ENCODE measurements at places on chromosomes 4 and X.

DNA sequence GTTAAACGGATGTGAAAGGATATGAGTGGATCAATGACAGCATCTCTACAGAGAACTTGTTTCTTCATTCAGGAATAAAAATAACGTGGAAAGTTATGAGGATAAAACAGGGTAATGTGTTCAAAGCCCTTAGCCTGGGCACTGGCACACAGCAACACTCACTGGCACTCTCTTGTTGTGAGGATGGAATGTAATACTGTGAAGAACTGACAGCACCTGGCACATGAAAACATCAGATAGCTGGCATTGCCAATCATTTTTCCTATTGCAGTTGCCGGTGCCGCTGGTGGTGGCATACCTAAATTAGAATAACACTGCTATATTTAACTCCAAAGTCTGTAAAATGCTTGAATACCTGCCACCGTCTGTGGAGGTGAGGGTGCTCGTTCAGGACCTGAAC is 1061.2 kb downstream of the DMD start:
- no peak overlapping the region for H3K4me3 ChIP-seq
- peaks cover 6% of the 10 kb centered on the region for H3K4me1 ChIP-seq
- DNase-seq = no peak
- H3K27me3 ChIP-seq = no peaks in the 10 kb centered on the region

- no peak overlapping the region for H3K4me3 ChIP-seq
- no peaks in the 10 kb centered on the region for H3K27me3 ChIP-seq
- peaks cover 16% of the 10 kb centered on the region for H3K36me3 ChIP-seq
- peaks cover 26% of the 10 kb centered on the region for H3K4me1 ChIP-seq
- no peak overlapping the region for H3K27ac ChIP-seq
- no peak for DNase-seq
Measured at GRCh38 chr4:24856586-24856985, 56.3 kb downstream of the CCDC149 start.

DNA sequence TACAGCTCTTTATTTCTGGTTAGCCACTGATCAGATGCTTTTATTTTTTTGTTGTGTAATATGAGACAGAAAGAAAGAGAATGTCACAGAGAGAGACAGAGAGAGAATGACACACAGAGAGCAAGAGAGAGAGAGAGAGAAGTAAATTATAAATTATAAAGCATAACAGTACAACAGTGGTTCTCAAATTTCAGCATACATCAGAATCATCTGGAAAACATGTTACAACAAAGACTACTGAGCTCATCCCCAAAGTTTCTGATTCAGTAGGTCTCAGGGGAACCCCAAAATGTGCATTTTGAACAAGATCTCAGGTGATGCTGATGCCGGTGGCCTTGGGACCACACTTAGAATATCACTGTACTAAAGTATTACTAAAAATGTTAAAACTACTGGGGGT is 245.8 kb upstream of the DIAPH2 start:
- H3K4me3 ChIP-seq = no peak overlapping the region
- no peak for DNase-seq
- H3K27me3 ChIP-seq = no peaks in the 10 kb centered on the region
- H3K4me1 ChIP-seq = peaks cover 21% of the 10 kb centered on the region

- DNase-seq = no peak
- no peaks in the 10 kb centered on the region for H3K36me3 ChIP-seq
- H3K4me3 ChIP-seq = no peak overlapping the region
- H3K4me1 ChIP-seq = no peaks in the 10 kb centered on the region
- H3K27ac ChIP-seq = no peak overlapping the region
Measured at GRCh38 chr4:114226968-114227760, 247.7 kb upstream of the ARSJ start.

DNA sequence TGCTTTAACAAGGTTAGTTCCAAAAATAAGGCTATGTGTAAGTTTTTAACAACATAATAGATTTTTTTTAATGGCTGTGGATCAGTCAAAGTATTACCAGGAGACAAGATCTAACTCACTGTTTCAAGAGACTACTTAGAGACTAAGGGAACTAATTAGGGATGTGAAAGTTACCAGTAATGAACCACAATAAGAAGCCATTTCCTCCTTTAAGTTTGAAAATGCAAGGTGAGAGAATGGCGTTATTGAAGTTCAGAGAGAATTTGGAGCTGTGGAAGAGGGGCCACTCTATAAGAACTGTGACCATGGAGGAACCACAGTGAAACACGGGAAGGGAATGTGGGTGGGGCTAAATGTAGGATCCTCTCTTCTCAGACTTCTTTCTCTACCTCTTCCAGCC is 624.2 kb downstream of the GLUD2 start:
- no peaks in the 10 kb centered on the region for H3K36me3 ChIP-seq
- no peaks in the 10 kb centered on the region for H3K27me3 ChIP-seq
- no peaks in the 10 kb centered on the region for H3K4me1 ChIP-seq

- no peaks in the 10 kb centered on the region for H3K27me3 ChIP-seq
- H3K36me3 ChIP-seq = peaks cover 6% of the 10 kb centered on the region
- H3K27ac ChIP-seq = no peak overlapping the region
- no peak for DNase-seq
- H3K4me1 ChIP-seq = no peaks in the 10 kb centered on the region
Measured at GRCh38 chr4:126742048-126742447, 890.7 kb upstream of the INTU start.

GRCh38 chr4:18930487-18930886 is 908.9 kb upstream of the LCORL start:
- peak overlapping the region; percentile 50 for H3K27ac ChIP-seq
- H3K4me3 ChIP-seq = no peak overlapping the region
- no peak for DNase-seq
- H3K4me1 ChIP-seq = peaks cover 6% of the 10 kb centered on the region
- no peaks in the 10 kb centered on the region for H3K27me3 ChIP-seq

DNA sequence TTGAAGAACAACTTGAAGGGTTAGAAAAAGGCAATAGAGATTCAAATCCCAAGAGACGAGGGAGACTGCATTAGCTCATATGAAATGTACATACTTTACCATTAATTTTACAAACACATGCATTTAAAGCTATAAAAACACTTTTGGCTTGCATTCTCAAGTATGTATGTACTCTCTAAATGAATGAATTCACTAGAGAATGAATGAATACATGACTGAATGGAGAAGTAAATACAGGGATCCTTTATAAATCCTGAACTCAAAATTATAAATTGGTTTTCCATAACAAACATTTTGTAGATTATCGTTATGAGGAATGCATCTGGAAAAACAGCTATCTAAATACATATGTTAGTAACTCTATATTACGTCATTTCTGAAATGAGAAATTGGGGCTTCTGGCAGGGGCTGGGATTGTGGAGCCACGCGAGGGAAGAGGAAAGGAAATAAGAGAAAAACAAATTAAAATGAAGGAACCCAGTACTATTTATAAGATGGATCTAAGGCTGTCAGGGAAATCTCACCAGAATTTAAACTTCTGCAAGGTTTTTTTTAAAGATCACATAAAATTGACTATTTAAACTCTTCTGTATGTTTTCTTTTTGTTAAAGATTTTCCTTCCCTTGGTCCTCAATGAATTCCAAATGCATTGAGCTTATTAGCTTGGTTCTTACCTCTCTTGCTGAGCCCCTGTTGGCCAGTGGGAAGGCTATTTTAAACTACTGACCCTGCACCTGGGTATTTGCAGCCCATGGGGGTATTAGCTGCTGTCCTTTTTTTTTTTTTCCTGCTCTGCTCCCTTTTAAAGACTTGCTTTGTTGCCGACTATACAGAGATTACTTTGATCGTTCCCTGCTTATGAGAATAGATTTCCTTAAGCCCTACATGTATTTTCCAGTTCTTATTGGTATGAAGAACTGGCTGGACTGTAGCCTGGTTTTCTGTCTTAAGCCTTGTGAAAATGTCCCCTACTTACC is 207.8 kb downstream of the ADGRL3 start:
- peak overlapping the region; percentile 1 for H3K27ac ChIP-seq
- no peaks in the 10 kb centered on the region for H3K27me3 ChIP-seq
- peaks cover 18% of the 10 kb centered on the region for H3K4me1 ChIP-seq
- no peaks in the 10 kb centered on the region for H3K36me3 ChIP-seq

- peaks cover 16% of the 10 kb centered on the region for H3K4me1 ChIP-seq
- no peak for DNase-seq
- H3K4me3 ChIP-seq = no peak overlapping the region
- H3K27ac ChIP-seq = no peak overlapping the region
Measured at GRCh38 chrX:132953354-132953753, 5.1 kb downstream of the HS6ST2 start.

DNA sequence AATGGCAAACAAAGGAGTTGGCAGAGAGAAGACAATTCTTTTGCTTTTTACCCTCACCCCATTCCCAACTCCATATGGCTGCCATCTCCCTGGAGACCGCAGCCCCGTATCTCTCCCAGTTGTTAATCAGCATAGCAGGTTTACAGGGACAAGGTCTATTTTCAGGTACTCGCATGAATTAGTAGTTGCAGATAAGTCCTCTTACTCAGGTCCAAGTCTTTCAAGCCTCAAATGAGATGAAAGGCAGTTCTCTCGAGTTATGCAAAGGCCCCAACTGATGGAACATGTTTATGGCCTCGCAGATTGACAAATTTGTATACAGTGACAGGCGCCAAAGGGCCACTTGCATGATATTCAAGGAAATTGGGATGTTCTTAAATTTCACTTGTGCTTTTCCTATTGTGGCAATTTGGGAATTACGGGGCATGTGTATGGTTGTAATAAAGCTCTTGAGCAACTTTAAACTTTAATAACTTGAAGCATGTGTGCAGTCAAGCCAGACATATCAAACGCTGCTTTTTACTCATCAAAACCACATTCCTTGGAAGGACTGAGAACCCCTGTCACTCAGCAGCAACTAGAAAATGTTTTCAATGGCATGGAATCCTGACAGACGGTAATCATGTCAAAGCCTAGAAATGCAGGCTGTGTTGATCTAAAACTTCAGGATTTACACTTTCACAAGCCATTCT is 45.1 kb downstream of the KDR start:
- peaks cover 22% of the 10 kb centered on the region for H3K27me3 ChIP-seq
- no peak overlapping the region for H3K4me3 ChIP-seq
- H3K27ac ChIP-seq = no peak overlapping the region
- no peaks in the 10 kb centered on the region for H3K36me3 ChIP-seq
- peaks cover 19% of the 10 kb centered on the region for H3K4me1 ChIP-seq
- DNase-seq = no peak

GRCh38 chrX:70434352-70434866 is 10.2 kb upstream of the DLG3 start:
- peaks cover 16% of the 10 kb centered on the region for H3K27me3 ChIP-seq
- peak; percentile 60 for DNase-seq
- peak overlapping the region; percentile 89 for H3K27ac ChIP-seq
- peaks cover 8% of the 10 kb centered on the region for H3K4me1 ChIP-seq
- H3K4me3 ChIP-seq = peak overlapping the region; percentile 96

GRCh38 chr4:147801820-147802219 is 69.9 kb downstream of the ARHGAP10 start:
- peaks cover 6% of the 10 kb centered on the region for H3K27me3 ChIP-seq
- DNase-seq = no peak
- H3K4me3 ChIP-seq = no peak overlapping the region
- H3K36me3 ChIP-seq = no peaks in the 10 kb centered on the region
- H3K4me1 ChIP-seq = peaks cover 14% of the 10 kb centered on the region

GRCh38 chr4:183353557-183353956 is 31.3 kb upstream of the CLDN24 start:
- no peak overlapping the region for H3K27ac ChIP-seq
- H3K4me1 ChIP-seq = peaks cover 34% of the 10 kb centered on the region
- H3K4me3 ChIP-seq = no peak overlapping the region
- H3K36me3 ChIP-seq = no peaks in the 10 kb centered on the region
- DNase-seq = no peak

DNA sequence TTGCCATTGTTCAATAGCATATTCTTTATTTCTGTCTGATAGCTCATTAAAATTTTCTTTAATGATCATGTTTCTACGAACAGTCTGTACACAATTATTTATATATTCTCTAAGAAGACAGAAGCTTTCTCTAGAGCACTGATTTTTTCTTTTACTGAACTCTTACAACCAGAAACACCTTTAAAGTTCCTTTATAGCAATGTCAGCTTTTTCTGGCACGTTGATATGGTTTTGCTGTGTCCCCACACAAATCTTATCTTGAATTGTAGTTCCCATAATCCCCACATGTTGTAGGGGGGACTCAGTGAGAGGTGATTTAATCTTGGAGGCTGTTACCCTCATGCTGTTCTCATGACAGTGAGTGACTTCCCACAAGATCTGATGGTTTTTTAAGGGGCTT is 299.4 kb downstream of the PPARGC1A start:
- peaks cover 5% of the 10 kb centered on the region for H3K36me3 ChIP-seq
- no peaks in the 10 kb centered on the region for H3K27me3 ChIP-seq
- H3K4me3 ChIP-seq = no peak overlapping the region
- no peaks in the 10 kb centered on the region for H3K4me1 ChIP-seq
- DNase-seq = no peak

DNA sequence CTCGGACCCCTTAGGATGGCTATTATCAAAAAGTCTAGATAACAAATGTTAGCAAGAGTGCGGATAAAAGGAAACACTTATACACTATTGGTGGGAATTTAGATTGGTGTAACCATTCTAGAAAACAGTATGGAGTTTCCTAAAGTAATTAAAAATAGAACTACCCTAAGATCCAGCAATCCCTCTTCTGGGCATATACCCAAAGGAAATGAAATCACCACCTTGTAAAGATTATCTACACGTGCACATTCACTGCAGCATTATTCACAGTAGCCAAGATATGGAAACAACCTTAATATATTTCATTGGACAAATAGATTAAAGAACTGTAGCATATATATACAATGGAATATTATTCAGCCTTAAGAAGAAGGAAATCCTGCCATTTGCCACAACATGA is 462.4 kb downstream of the IQCM start:
- H3K4me3 ChIP-seq = no peak overlapping the region
- DNase-seq = no peak
- H3K36me3 ChIP-seq = no peaks in the 10 kb centered on the region
- H3K27ac ChIP-seq = no peak overlapping the region
- H3K27me3 ChIP-seq = peaks cover 2% of the 10 kb centered on the region

DNA sequence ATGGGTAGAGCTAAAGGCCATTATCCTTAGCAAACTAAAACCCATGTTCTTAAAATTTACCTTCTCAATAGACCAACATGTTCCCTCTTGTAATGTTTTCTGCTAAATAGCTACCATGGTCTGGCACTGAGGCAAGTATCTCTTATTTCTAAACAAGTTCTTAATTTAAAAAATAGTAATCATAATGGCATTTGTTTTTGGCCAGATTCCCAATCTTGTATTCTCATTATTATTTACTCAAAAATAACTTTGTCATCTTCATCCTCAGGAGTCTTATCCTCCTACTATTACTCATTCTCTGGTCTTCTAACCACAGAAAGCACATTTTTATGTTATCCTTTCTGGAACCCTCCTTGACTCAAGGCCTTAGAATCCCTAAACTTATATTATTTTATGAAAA is 931.2 kb downstream of the CCSER1 start:
- no peak overlapping the region for H3K27ac ChIP-seq
- peaks cover 6% of the 10 kb centered on the region for H3K4me1 ChIP-seq
- DNase-seq = no peak
- peaks cover 5% of the 10 kb centered on the region for H3K36me3 ChIP-seq

GRCh38 chr4:45423896-45424295 is 697.5 kb upstream of the GNPDA2 start:
- no peaks in the 10 kb centered on the region for H3K4me1 ChIP-seq
- H3K27ac ChIP-seq = peak overlapping the region; percentile 35
- no peaks in the 10 kb centered on the region for H3K36me3 ChIP-seq

GRCh38 chrX:17441965-17442364 is 67.0 kb downstream of the NHS start:
- no peak overlapping the region for H3K4me3 ChIP-seq
- no peak overlapping the region for H3K27ac ChIP-seq
- H3K4me1 ChIP-seq = peaks cover 14% of the 10 kb centered on the region
- H3K36me3 ChIP-seq = no peaks in the 10 kb centered on the region
- H3K27me3 ChIP-seq = no peaks in the 10 kb centered on the region

- no peak overlapping the region for H3K27ac ChIP-seq
- H3K4me3 ChIP-seq = no peak overlapping the region
- H3K36me3 ChIP-seq = peaks cover 6% of the 10 kb centered on the region
- H3K27me3 ChIP-seq = no peaks in the 10 kb centered on the region
- H3K4me1 ChIP-seq = no peaks in the 10 kb centered on the region
- no peak for DNase-seq
Measured at GRCh38 chrX:121322159-121322558, 274.7 kb downstream of the GLUD2 start.
